ENCODE measurements at places on chromosomes 12 and 14.

DNA sequence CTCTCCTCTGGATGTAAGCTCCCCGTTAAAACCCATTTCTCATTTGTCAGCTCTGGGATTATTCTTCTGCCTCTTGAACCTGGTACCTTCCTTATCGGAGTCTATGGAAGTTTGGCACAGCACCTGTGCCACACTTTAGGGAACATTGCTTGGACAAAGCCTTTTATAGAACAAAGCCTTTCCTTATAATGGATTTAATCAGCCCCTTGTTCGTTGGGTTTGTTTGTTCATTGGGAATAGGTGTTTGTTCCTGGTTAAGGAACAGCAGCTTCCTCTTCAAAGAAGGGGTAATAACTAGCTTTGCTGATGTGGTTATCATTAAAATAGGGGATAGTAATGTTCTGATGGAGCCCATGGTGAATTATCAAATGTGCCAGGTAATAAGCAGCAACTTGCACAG, 70.4 kb downstream of the NRXN3 start:
- DNase-seq: no peak

GRCh38 chr14:32476532-32476931, 147.4 kb downstream of the AKAP6 start:
- no peak for DNase-seq

- DNase-seq: no peak
Observed at GRCh38 chr14:58085877-58086276, 66.1 kb downstream of the ARMH4 start.

DNA sequence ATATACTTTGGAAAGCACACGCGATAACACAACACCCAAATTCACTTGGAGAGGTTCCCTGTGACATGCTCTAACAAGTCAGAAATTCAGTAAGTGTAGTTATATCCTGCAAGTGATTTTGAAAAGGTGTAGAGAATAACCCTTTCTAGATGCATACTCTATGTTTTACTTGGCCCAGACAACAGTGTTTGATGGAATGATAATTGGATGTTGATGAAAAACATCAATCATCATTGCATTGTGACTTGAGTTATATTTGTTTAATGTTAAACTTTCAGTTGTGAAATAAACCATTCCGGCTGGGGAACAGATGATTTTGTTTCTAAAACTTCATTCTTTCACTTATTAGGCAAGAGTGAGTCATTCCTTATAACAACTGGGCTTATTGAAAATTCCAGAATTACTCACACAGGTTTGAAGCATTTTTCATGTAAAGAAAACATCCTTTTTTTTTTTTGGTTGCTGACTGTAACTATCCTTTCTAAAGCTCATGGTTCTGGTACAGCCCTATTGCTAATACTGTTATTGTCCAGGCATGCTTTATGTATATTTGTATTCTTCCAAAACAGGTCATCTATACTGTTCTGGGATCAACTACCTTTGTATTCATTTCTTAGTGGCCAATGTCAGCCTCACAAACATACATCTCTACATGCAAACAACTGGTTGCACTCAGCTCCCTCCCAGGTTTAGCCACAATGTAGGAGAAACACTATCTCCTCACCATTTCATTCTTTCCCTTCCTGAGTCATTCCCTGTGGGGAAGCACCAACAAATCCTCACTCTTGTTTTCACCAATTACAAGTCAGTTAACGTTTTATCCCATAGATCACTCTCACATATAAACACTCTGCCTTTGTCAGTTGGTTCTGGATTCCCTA, 121.2 kb upstream of the LRIG3 start:
- DNase-seq: no peak

GRCh38 chr14:22572562-22573058, 16.4 kb downstream of the DAD1 start:
- DNase-seq: no peak

DNA sequence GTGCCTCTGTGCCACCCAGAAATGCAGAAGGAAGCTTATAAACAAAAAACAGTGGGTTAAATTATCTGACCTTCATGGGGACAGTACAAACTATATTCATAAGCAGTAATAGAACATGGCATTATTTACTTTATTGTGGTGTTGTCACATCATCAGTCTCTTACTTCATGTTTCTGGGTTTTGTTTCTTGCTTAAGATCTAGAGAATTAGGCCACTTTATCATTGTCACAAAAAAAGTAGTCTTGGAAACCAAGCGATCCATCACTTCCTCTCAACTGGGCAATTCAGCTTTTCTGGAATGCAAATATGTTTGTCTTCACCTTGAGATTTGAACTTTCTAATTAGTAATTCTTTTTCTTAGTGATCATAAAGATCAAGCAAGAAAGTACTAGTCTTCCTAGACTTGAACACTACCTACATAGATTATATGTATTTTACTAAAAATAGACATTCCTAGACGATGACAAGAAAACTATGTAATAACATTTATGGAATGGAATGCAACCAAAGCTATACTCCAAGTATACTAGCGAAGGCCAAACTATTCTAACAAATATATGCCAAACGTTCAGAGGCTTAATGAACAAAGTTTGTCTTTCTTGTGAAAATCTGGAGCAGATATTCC, 363.4 kb downstream of the DAD1 start:
- no peak for DNase-seq

- DNase-seq: no peak
Observed at GRCh38 chr14:21299562-21300130, 19.8 kb downstream of the RPGRIP1 start.

DNA sequence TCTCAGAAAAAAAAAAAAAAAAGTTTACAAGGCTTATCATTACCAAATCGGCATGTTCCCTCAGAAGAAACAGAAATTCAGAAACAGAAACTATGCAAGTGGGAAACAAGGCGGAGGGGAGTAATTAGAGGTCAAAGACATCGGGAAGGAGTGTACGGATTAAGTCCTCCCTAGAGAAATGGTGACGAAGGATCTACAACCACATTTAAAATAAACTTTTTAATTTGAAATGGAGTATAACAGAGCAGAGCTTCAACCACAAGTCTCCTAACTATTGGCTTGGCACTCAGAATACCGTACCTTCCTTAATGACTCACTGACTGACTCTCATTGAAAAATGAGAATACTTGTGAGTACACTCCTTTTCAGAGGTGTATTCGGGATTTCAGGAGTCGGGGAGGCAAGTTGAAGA, 908 bp downstream of the ENTPD5 start:
- DNase-seq: no peak

GRCh38 chr12:128928361-128928760, 75.1 kb downstream of the GLT1D1 start:
- DNase-seq: no peak

GRCh38 chr12:93875157-93875556, 198.0 kb downstream of the CRADD start:
- DNase-seq: no peak

GRCh38 chr14:95480887-95481226, 35.6 kb downstream of the SYNE3 start:
- DNase-seq: no peak

- no peak for DNase-seq
Observed at GRCh38 chr12:106174876-106175275, 36.1 kb upstream of the NUAK1 start.

- DNase-seq: no peak
Observed at GRCh38 chr12:45612044-45612794, 117.3 kb upstream of the ARID2 start.

GRCh38 chr12:53676656-53677015, 753 bp upstream of the ATP5MC2 start:
- DNase-seq: no peak

GRCh38 chr14:56199095-56199981, 81.1 kb downstream of the PELI2 start:
- no peak for DNase-seq

DNA sequence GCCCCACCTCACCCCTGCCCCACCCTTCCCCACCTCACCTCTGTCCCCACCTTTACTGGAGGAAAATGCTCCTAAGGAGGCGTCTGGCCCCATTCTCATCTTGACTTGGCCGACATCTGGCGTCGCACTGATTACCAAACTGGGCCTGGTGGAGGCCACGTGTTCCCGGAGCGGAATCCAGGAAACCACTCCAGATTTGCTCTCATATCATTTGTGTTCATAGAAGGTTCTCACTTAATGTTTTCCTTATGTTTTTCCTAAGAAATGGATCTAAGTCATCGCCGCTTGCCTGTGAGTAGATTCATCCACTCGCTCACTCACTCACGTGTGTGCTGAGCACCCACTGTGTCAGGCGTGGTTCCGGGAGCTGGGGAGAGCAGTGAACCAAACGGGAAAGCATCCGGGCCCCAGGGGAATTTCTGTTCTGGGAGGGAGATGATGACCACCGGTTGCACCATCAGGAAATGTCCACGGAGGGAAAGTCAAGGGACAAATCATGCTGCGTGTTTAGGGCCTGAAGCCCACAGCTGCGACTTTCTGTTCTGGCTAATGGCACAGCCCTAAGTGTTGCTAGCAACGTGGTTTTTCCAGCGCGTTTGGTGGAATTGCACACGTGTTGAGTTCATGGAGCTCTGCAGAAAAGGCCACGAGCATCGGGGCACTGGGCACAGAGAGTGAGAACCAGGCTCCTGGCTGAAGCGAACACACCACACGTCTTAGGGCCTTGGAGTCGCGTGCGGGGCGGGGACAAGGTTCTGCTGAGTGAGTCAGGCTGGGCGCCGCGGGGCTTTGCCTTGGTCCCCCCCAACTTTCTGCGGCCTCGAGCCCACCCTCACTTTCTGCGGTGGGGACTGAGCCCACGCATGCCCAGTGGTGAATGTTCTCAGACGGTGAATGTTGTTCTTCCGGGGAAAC, 57.7 kb downstream of the ADGRD1 start:
- no peak for DNase-seq

- DNase-seq: no peak
Observed at GRCh38 chr12:63351370-63351769, 200.4 kb upstream of the AVPR1A start.

GRCh38 chr12:132343294-132344004, 14.1 kb upstream of the GALNT9 start:
- no peak for DNase-seq

DNA sequence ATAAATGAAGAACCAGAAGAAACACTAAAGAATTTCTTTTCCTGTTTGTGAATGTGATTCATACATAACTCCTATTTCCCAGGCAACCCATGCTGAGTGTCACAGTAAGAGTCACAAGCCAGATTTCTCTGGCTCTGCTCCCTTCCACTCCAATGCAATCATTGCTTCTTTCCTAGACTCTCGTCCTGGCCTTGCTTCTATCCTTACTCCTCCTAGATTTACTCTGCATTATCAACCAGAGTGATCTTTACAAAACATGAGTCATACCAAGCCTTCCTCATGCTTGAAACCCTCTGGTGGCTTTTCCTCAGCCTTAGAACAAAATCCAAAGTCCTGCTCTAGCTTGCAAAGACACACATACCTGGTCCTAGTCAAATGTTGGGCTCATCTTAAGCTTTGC, 13.3 kb downstream of the IL22 start:
- DNase-seq: no peak

DNA sequence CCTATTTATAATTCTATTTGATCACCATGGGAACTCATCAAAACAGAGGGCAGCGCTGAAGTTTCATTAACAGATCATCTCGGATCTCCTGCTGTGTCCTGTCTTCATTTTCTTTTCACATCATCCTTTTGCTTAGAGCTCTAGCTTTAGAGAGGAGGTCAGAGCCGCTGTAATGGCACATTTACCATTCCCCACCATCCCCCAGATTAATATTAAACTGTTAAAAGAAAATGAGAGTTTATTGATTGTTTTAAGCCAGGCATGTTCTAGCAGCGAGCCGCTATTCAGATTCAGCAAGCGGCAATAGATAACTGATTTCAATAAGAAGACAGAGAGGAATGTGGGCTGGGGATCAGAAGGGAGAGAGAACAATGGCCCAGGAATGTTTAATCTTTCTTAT, 308.8 kb downstream of the EGLN3 start:
- no peak for DNase-seq

- no peak for DNase-seq
Observed at GRCh38 chr12:121214166-121214777, 4.3 kb downstream of the P2RX4 start.

GRCh38 chr12:84421103-84421502, 491.5 kb downstream of the SLC6A15 start:
- DNase-seq: no peak

DNA sequence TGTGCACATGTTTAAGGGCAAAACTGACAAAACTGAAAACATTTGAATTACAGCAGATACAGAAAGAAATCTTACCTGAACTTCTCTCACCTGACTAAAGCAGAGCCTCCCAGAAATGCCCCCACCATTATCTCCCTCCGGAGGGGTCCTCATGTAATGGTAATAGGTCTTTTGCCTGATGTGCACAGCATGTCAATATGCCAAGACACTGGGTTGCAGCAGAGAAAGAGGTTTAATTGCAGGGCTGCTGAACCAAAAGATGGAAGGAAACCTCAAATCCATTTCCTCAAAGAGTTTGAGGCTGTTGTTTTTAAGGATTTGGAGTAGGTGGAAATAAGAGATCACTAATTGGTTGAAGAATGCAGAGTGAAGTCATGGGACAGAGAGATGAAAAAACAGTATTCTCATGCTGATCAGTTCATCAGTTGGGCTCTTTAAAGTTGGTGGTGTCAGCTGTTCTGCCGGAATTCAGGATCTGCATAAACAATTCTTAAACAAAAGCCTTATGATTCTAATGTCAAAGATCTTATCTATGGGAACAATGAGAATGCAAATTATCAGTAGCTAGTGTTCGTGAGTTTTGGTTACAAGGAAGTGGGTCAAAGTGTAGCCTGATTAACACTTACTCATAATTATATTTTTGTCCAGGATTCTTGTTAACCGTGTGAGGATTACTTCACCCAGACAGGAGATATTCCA, 18.2 kb downstream of the ANG start:
- no peak for DNase-seq

DNA sequence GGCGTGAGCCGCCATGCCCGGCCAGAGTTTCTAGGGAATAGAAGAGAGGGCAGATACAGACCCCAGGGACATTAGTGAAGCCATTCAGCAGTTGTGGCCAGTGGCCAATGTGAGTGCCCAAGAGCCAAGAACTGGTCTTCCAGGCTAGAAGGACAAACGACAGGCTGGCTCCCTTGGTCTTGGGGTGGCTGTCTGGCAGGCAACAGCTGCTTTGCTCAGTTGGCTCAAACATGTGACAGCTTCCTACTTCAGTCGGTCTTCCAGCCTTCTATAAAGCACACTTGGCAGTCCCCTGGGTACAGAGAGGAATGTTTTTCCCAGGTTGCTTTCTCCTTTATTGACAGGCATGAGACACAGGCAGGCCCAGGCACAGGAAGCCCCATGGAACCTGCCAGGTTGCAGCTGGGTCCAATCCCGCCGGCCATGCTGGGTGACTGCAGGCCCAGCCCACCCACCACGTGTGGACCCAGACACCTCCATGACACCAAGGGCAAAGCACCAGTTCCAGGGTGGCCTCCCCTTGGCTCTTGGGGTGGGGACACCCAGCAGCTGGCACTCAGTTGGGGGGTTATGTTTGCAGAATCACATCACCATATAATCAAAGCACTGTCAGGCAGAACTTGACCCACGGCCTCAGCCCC, 15.4 kb downstream of the CHGA start:
- no peak for DNase-seq

- no peak for DNase-seq
Observed at GRCh38 chr12:94277426-94278000, 129.1 kb downstream of the PLXNC1 start.

GRCh38 chr12:88150063-88150462, 8.0 kb downstream of the TMTC3 start:
- no peak for DNase-seq

- DNase-seq: no peak
Observed at GRCh38 chr12:3091038-3091319, 13.8 kb downstream of the TSPAN9 start.
